ENCODE measurements at places on chromosomes 13 and 19. TPM values are rescaled to one million over a fixed set of nuclear protein-coding genes. Genes with fewer than 3 reads are reported as not detected.

- no peak for DNase-seq
Observed at GRCh38 chr13:105625691-105626090, 909.8 kb downstream of the EFNB2 start.

DNA sequence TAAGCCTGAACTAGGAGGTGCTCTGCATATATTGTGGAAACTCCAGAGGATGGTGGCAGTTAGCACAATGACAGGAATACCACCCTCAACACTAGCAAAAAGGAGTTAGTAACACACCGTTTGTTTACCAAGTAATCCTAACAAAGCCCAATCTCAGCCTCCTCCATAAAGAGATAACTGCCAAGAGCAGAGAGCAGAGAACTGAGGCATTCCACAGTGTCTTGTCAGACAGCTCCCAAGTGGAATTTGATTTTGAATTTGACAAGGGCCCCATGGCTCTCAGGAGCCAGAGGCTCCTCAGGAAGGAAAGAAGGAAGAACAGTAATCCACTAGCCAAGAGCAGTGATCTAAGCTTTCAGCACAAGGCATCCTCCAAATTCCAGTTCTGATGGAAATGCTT is 298.6 kb downstream of the DCLK1 start:
- DNase-seq = no peak

GRCh38 chr19:53992211-53992610 is 774 bp downstream of the CACNG6 start:
- DNase-seq = no peak

DNA sequence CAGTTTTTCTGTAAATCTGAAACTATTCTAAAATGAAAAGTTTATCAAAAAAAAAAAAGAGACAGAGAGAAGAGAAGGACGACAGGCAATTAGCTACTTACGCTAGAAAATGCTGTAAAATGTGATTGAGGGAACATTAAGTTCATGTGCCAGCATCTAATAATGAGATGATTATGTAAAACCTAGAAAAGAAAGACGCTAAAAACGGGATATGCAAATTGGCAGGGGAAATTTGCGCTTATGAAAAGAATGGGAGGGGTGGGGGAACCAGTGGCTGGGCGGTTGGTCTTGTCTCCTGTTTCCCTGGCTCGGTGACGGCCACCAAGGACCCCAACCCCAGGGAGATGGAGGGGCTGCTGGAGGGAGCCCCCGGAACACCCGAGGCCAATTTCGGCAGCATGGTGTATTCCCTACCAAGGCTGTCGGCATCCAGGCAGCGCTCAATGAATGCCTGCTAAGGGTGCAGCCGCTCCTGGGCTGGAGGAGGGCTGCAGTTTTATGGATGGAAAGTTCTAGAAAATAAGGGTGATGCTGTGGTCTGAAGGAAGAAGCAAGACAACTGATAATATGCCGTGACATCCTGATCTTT is 34.2 kb downstream of the GNG7 start:
- DNase-seq = no peak

- no peak for DNase-seq
Observed at GRCh38 chr13:63110466-63110865, 1694.8 kb upstream of the PCDH20 start.

CEBPA gene
- total RNA-seq = 38.3 TPM
